ENCODE measurements at places on chromosomes 3 and 15. TPM values are rescaled to one million over a fixed set of nuclear protein-coding genes. Genes with fewer than 3 reads are reported as not detected.

The PP2D1 gene
- total RNA-seq, result not detected

DNA sequence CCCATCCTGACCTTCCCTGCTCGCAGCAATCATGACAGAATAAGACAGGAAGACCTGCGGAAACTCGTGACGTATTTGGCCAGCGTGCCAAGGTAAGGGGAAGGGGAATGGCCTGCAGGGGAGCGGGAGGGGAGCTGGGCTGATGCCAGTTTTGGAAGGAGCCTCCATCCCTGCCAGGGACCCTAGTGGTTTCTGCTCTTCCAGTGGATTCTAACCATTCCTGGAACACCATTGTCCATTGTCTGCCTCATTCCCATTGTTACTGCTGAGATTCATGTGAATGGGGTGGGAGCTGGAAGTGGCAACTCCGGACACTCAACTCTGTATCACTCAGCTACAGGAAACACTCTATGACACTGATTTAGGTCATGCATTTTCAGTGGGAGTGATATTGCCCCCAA, 242.9 kb upstream of the ROPN1 start:
- no peak for DNase-seq

- no peak for DNase-seq
Observed at GRCh38 chr3:64958199-64958843, 270.5 kb upstream of the ADAMTS9 start.

- DNase-seq, result no peak
Observed at GRCh38 chr3:10361375-10361774, 40.5 kb upstream of the SEC13 start.

The ABHD17C gene
- total RNA-seq, result 1.4 TPM

DNA sequence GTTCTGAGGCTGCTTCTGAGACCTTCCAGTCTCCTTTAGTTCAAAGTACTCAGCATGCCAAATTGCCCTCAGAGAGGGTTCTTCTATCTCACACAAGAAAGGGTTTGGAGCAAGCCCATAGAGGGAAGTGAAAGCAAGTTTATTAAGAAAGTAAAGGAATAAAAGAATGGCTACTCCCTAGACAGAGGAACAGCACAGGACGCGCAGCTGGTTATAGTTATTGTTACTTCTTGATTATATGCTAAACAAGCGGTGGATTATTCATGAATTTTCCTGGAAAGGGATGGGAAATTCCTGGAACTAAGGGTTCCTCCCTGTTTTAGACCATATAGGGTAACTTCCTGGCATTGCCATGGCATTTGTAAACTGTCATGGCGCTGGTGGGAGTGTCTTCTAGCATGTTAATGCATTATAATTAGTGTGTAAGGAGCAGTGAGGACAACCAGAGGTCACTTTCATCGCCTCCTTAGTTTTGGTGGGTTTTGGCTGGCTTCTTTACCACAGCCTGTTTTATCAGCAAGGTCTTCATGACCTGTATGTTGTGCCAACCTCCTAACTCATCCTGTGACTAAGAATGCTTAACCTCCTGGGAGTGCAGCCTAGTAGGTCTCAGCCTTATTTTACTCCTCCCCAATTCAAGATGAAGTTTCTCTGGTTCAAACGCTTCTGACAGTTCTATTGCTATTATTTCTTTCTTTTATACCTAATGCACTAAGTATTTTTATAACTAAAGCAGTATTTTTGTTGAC, 26.3 kb downstream of the SCN11A start:
- peak; percentile 12 for DNase-seq

DNA sequence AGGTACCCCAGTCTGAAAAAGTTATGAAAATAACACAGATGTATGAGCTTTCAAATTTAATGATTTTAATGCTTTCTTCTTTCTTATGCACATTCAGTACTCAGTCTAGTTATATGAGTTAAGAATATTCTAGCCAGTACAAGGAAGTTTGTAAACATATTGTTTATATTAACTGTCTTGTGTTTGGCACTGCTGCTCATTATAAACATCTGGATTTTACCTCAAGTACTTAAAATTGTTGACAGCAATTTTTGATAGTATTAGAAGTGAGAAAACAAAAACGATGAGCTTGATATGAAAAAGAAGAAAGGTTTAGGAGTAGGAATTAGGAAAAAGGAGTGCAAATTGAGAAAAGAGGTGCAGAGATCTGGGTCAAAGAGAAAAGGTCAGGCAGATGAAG, 293.3 kb downstream of the C3orf38 start:
- DNase-seq, result no peak

GRCh38 chr3:170203457-170203856, 18.8 kb upstream of the PRKCI start:
- DNase-seq, result no peak

- DNase-seq, result no peak
Observed at GRCh38 chr3:175851541-175851940, 992.4 kb downstream of the NAALADL2 start.

Data from cardiac muscle cell (in vitro differentiated cells and primary cell).